DMS 273 treated with DMSO at 0.1 percent for 48 hours (cell line): ENCODE measurements at places on chromosomes 3 and 15.

DNA sequence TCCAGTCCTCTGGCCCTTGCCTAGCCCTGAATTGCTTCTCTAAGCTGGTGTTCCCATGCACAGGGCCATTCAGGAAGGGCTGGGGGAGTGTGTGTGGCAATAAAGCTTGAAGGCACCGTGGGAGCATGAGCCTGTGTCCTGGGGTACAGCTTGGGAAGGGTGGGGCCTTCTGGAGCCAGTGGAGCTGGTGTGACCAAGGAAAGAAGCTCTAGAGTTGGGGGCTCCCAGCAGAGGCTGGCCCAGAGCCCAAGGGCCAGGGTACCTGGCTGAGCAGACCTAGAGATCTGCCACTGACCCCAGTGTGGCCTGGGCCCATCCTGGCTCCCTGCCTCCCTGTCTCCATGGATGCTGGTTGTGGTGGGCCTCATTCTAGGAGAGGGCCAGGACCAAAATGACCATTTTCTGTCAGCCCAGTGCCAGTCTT lies 8.1 kb downstream of the ABTB1 start:
- DNase-seq: no peak

GRCh38 chr3:11601446-11602238 lies 42.1 kb downstream of the VGLL4 start:
- DNase-seq: no peak

DNA sequence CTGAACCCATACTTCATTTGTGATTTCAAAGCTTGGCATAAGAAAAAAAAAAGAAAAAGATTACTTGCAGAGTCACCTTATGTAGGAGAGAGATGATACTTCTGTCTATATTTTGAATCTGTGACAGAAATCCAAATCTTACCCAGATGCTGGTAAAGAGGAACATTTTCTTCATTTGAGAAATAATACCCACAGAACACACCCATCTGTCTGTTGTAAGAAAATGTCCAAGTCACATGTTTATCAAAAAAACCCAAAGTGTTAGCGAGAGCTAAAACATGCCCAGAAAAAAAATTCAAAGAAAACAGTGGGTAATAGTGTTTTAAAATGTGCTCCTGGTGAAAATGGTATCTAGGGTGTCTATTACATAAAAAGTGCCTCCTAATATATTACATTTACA lies 18.0 kb upstream of the RAP2B start:
- no peak for DNase-seq

DNA sequence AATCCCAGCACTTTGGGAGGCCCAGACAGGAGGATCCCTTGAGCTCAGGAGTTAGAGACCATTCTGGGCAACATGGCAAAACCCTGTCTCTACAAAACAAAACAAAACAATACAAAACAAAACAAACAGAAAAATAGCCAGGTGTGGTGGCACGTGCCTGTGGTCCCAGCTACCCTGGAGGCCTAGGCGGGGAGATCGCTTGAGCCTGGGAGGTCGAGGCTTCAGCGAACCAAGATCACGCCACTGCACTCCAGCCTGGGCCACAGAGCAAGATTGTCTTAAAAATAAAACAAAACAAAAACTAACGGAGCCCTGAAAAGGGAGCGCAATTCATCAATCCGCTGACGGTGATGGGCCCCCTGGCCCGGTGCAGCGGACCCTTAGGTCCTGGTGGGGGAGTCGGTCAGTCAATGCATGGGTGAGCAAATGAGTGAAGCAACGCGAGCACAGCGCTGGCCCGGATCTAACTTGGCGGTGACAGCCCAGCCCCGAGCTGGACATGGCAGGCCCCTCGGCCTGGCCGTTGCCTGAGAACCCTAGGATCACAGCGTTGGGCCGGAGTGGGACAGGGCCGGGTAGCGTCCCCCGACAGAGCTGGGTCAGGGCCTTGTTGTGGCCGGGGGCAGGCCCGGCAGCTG lies 52.4 kb upstream of the BLM start:
- DNase-seq: no peak

GRCh38 chr3:184135911-184136260 lies 728 bp downstream of the EIF2B5 start:
- no peak for DNase-seq

DNA sequence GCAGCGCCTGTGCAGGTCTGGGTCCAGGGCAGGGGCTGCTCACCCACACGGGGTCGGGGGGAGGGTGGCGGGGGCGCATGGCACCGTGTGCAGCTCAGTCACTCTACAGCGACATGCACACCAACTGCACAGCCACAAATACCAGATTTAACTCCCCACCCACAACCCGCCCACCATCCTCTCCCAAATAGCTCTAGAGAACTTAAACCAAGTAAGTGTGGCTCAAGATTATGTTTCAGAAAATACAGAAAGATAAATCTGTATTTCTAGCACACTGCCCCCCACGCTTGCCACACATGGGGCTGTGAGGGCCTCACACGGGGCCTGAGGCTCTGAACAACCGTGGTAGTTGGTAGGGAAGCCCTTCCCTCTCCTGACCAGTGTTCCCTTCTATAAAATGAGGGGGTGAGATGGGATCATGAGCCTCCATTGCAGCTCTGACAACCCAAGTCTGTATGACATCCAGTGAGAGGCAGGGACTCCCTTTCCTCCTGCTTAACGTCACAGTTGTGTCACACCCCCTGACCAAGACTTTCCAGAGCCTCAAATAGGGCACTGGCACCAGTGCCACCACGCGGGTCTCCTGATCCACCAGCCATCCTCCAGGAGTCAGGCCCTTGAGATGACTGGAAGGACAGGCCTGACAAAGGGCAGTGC lies 23.1 kb downstream of the POC1A start:
- DNase-seq: no peak

DNA sequence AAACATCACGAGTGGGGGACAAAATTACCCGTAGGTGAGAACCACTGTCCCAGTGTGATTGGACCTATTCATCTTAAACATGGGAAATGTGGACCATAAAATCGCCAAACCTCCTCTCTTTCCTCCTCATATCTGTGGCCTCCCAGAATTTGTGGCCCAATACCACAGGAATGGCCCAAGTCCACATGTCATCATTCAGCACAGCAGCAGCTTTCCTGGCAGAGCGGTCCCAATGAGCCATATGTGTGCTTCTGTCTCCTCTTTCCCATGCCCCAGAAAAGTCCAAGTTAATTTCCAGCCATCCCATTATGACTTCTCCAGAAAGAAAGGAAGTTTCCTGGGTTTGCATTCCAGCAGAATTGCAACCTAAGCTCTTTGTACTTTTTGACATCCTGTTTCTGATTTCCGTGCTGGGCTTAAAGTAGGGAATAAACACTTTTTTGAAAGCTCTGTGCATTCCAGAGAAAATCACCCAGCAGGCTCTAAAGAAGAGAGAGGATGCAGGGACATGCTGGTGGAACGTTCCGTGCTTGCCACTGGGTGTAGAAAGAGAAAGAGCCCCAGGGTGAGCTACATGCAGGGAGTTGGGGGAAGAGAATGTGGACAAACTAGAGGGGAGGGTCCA lies 259.4 kb upstream of the PROK2 start:
- DNase-seq: no peak

- no peak for DNase-seq
Measured at GRCh38 chr3:44511238-44511566, 33.7 kb upstream of the ZNF445 start.

- DNase-seq: no peak
Measured at GRCh38 chr15:74844319-74845207, 1.6 kb upstream of the ULK3 start.
